ENCODE measurements at places on chromosomes 7 and 10.

DNA sequence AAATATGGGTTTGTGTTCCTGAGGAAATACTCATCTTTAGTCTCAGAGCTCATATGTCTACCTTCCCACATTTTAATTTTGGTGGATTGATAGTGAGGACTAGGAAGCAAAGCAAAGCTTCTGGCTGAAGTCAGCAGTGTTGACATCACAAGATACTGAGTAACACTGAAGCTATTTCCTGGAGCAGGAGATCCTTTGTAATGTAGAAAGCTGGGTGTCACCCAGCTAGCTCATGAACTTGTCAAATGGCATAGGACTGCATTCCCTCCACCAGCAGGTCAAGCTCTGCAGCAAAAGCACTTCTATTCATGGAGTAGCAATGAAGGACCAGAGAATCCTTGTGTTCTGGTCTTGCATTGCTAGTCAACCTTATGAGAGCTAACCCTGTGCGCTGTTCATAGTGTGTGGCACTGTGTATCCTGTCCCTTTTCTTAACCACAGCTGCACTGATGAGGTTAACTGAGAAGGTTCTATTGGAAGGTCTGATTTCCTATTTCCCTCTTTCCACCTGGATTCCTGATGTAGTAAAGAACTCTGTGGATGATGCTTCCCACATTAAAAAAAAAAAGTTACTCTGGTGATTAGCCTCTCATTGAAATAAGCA is 94.8 kb upstream of the ZNF804B start:
- no peak for DNase-seq

DNA sequence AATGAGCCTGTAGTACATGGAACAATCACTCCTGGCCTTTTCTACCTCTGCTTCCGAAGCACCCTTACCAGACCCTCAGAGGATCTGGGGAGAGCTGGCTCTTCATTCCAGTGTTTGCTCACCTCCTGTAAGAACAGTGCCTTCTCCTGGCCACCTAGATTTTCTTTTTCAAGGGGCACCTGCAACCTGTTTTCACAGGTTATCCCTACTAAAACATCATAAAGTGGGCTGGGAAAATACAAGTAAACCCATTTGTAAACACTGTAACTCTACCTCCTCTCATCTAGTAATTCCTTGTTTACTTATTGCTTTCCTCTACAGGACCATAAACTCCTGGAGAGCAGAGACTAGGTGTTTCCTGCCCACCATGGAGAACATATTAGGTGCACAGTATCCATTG is 1.1 kb downstream of the PIK3AP1 start:
- no peak for DNase-seq

GRCh38 chr7:133781486-133782090 is 345.6 kb upstream of the LRGUK start:
- DNase-seq, result no peak

DNA sequence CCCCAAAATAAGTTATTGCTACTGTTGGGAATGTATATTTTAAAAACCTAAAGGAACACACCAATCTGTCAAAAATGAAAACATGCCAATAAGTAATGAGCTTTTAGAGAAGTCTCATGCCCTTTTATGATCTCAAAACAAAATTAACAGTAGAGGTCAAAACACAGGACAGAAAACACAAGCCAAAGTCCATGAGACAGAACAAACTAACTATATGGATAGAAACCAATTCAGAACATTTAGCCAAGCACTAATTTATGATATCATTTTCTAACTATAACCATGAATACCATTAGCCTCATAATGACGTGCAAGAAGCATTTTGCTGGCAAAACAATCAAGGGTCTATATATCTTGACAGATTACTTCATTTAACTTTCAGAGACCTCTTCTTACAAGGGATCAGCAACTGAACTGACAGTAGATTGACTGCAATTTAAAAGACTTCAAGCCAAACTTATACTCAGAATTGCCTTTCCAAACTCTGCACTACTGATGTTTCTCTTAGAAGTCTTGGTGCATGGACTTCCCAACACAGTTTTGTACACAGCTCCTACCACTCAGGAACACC is 200.9 kb downstream of the DOCK4 start:
- DNase-seq, result no peak

- no peak for DNase-seq
These were observed 7.1 kb downstream of the SPOCK2 start for GRCh38 chr10:72081210-72081609.

DNA sequence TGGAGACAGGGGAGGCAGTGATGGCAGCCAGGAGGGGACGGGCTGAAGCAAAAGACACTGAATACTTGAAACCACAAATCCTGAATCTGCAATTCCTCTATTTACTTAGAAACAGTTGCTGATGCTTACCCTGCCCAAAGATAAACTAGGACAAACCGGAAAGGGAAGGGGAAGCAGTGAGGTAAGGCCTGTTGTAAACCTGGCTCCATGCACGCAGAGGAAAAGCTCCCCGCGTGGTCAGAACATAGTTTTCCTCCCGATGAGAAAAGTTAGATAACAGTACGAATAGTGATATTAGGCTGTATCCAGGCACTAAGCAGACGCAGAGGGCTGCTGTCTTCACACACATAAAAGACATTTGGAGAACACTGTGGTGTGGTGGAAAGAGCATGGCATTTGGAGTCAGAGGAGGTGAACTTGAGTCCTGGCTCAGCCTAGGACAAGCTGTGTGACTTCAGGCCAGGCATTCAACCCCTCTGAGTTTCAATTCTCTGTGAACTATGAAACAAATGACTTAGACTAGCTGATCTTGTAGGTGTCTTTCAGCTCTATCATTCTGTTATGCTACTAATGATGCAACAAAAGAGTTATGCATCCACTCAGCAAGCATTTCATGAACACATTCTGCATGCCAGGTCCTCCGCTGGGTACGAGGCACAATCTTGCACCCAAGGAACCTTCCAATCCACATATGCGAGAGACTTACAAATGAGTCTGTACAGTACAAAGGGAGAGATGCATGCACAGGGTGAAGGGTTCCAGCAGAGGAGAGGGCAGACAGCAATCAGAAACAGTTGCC is 80.9 kb downstream of the SORBS1 start:
- DNase-seq, result no peak

GRCh38 chr10:46305079-46305818 is 18.5 kb downstream of the ANTXRL start:
- no peak for DNase-seq

DNA sequence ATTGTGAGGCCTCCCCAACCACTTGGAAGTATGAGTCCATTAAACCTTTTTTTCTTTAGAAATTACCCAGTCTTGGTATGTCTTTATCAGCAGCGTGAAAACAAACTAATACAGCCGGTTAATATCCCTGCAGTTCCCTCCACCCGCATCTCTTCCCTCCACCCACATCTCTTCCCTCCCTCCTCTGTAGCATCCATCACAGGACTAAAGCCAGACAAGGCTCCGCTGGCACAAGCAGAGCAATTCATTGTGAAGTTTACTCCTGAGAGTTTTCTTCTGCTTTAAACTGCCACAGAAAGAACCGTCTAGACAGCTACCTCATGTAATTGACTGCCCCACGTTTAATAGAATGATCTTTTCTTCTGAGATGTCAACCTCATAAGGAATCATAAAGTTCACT is 131.5 kb downstream of the KIAA1217 start:
- no peak for DNase-seq

GRCh38 chr7:149783386-149784250 is 10.2 kb upstream of the ZNF467 start:
- no peak for DNase-seq

- DNase-seq, result peak; percentile 80
These were observed 61.1 kb downstream of the JCAD start for GRCh38 chr10:29998142-29998808.

DNA sequence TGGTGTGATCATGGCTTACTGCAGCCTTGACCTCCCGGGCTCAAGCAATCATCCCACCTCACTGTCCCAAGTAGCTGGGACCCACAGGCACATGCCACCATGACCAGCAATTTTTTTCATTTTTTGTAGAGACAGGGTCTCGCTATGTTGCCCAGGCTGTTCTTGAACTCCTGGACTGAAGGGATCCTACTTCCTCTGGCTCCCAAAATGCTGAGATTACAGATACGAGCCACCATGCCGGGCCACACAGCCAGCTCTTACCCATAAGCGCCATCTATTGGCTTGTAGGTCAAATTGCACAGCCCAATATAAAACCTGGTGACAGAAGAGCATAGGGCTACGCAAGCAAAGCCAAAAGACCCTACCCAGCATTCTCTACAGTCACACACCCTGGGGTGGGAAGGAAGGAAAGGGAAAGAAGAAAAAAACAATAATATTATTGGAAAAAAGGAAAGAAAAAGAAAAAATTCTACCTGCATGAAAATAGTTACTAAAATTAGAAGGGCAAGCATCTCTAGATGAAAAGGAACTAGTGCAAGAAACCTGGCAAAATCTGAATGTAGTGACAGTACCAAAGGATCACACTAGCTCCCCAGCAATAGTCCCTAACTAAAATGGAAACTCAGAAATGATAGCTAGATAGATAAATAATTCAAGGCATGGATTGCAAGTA is 29.4 kb upstream of the AMPH start:
- peak; percentile 56 for DNase-seq

DNA sequence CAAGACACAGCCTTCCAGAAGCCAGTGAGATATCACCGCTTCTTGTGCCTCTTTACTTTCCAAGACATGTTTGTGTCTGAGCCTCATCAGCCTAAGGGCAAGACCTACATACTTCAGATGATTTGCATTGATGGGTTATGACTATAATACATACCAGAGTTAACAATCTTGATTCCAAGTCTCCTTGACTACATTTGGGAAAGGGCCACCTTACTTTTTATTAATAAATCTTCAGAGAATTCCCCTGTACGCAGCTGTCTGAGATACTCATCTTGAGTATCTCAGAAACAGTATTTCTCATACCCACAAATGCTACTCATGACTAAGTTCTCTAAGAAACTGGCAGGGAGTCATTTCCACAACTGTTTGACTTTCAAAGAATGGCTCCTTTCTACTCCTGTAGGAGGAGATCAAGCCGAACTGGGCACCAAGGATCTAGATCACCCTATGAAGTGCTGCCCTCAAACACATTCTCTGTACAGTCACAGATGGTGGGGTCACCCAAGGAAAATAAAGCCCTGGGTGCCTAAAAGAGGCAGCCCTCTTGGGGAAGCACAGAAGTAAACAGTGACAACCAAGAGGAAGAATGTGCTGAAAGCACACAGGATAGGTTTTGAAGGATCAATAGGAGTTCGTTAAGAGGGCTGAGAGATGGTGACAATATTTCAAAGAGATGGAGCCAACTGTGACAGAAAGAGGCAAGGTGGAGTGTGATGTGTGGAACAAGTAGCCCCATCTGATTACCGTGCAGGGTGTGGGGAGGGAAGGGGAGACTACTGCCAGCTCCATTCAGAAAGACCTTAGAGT is 138.9 kb downstream of the JAZF1 start:
- DNase-seq, result peak; percentile 72

DNA sequence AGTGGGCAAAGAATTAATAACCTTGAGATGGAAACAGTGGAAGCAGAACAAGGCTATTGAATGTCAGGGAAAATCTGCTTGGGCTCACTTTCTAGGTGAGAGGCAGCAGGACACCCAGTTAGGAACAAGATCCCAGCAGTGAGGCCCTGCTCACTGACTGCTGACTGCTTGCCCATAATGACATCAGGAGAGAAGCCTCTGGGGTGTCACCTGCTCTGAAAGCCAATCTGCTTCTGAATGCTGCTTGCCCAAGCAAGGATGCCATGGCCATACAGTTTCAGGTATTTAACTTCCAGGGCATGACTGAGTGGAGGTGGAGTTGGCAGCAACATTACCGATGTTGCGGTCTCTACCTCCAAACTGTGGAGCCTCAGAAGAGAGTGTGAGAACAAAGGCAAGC is 11.7 kb upstream of the WAPL start:
- DNase-seq, result no peak
